Stimulated activated CD4-positive, alpha-beta T cell treated with anti-CD3 and anti-CD28 coated beads, Interleukin-12 subunit alpha, Interleukin-12 subunit beta, amount 100 ng/mL, for 48 hours (primary cell): ENCODE measurements at places on chromosomes 1 and 21.
A peak's percentile ranks its signal among the peaks of the same experiment; 100 is the strongest.

DNA sequence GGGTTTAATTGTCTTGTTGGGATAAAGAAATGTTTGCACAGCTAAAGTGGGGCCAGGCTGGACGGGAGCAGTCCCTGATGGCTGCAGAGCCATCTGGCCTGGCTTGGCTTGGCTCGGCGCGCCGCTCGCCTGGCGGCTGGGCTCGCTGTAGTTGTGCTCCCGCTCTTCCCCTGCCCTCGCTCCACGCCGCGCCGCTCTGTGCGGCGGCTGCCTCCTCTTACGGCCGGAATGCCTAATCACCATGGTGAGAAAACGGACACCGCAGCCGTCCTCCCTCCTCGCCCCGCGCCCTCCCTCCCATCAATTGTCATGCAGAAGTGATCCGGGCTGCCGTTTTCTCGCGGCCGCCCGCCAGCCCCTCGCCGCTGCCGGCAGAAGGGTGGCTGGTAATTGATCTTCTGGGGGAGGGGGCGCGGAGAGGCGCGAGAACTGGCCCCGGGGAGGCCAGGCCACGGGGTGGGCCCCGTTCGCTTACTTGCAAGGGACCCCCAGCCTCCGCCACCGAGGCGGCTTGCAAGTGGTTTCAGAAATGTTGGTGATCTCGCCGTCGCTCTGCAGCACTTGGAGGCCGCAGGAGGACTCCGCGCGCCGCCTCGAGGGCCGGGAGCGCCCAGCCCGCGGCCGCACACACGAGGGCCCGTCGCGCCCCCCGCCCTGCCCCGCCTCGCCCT lies 12.4 kb downstream of the RNF220 start:
- no peak for DNase-seq

- no peak for DNase-seq
These were observed 34.5 kb upstream of the HTR1D start for GRCh38 chr1:23251812-23252211.

DNA sequence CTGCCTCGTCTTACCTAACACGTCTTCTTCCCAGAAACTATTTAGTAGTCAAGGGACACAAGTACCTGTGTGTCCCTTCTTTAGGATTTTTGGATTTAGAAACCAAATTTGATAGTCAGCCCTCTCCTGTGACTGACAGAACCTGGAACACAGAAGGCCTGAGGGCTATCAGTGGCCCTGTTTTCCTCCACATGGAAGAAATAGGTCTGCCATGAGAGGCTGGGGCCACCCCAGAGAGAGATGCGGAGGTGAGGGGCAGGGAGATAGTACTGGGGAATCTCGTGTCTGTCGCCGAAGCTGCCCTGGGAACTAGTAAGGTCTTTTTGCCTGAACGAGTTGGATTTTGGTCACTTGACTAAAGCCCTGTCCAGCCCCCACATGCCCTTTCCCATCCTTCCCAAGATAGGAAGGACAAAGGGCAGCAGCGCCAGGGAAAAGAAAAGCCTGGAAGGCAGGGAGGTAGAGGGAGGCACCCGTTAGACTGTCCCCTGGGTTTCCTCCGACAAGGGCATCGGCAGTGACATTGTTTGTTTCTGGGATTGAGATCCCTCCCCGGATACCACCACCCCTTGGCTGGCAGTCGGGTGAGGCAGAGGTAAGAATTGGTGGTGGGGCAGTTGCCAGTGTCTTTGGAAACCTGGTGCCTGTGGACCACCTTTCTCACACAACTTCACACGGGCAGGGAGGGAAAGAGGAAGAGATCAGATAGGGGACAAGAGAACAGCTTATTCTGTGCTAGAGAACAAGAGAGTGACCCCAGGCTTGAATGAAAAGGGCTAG lies 19.8 kb downstream of the SMIM12 start:
- DNase-seq: no peak

DNA sequence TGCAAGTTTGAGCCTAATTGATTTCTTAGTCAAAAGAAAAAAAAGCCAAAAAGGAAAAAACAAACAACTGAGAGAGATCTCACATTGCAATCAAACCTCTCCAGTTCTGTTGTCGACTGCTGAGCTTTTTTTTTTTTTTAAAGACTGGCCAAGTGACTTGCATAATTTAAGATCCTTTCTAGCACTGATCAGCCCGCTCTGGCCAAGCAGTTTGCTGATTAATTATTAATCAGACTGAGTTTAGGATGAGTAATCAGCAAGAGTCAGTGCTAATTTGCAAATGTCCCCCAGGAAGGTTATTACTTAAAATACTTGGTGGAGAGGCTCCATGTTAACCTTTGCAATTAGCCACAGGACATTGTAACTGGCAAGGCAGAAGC lies 39.3 kb downstream of the HMGB4 start:
- no peak for DNase-seq

DNA sequence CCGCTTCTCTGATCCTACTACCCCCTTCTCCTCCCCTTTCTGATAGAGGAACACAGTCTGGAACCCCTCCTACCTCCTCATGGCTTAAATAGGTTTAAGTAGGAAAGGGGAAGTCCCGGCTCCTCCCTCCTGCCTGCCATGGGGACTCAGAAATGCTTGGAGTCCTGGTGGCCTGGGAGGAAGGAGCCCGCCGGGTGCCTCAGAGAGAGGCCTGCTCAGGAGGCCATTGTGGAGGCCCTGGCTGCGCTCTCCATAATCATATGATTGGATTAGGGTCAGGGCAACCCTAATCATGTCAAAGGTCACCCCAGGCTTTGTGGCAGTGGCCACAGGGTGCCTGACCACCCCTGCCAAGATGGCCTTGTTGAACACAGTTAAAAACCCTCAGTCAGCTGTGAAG lies 29.0 kb downstream of the WNT3A start:
- DNase-seq: no peak

- DNase-seq: no peak
These were observed 22.5 kb upstream of the FCAMR start for GRCh38 chr1:206992790-206993189.

GRCh38 chr1:3911981-3912808 lies 12.1 kb upstream of the C1orf174 start:
- no peak for DNase-seq

GRCh38 chr1:229086091-229086490 lies 184.8 kb upstream of the RAB4A start:
- no peak for DNase-seq

DNA sequence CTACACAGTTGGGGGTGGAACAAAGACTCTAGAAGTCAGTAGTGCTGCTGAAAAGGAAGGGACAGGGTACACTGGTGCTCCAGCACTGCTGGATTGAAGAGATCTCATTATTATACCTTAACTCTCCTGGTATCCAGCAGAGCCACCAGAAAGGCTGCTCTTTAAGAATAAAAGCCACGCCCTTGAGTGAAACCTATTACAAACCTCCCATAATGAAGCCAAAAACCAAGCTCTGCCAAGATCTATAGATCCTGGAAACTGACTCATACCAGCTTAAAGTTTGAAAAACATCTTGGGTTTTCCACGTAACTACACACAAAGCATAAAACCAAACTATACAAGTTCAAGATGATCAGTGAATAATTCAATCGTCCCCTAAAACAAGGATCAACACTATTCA lies 38.0 kb downstream of the ADSS2 start:
- no peak for DNase-seq

DNA sequence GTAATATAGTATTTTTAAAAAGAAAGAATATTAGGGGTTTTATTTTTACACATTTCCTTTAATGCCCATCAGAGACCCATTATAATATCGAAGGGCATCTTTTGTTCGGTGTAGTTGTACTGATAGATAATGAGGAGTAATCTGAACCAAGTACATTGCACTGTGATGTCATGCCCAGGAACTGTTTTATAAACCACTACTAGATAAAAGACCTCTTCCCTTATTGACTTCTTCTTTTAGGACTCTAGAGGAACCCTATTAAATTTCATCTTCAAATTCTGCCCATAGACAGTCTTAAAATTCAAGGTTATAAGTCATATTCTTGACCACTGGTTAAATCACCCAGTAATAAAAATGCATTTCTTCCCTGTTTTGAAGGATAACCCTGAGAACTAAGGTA lies 206.5 kb downstream of the NRIP1 start:
- no peak for DNase-seq

DNA sequence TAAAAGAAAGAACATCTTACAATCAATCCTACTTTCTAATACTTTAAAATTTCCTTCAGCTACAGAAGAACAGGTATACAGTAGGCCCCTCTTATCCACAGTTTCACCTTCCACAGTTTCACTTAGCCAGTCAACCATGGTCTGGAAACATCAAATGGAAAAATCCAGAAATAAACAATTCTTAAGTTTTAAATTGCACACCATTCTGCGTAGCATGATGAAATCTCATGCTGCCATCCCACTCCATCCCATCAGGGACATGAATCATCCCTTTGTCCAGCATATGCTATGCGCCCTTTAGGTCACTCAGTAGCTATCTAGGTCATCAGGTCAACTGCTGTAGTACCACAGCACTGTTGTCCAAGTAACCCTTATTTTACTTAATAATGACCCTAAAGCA lies 67.7 kb downstream of the HSF2BP start:
- DNase-seq: no peak

- no peak for DNase-seq
These were observed 388.2 kb downstream of the USP25 start for GRCh38 chr21:16117851-16118590.

DNA sequence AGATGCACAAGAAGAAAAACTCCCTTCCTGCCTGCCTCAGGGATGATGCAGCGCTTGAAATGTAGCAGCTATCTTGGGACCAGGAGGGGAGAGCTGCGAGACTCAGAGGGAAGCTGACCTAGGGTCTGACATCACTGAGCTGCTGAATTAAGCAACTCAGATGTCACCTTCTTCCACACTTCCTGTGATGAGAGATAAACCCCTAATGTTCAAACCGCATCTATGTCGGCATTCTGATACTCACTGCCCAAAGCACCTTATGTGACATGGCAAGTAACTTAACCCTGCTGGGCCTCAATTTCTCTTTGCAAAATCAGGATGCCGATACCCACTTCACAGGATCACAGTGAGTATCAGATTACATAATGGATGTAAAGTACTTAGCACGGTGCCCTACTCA lies 9.1 kb upstream of the AK2 start:
- no peak for DNase-seq

GRCh38 chr1:245829826-245830225 lies 675.0 kb downstream of the KIF26B start:
- no peak for DNase-seq

GRCh38 chr1:33573661-33574060 lies 101.2 kb downstream of the ZSCAN20 start:
- DNase-seq: no peak

DNA sequence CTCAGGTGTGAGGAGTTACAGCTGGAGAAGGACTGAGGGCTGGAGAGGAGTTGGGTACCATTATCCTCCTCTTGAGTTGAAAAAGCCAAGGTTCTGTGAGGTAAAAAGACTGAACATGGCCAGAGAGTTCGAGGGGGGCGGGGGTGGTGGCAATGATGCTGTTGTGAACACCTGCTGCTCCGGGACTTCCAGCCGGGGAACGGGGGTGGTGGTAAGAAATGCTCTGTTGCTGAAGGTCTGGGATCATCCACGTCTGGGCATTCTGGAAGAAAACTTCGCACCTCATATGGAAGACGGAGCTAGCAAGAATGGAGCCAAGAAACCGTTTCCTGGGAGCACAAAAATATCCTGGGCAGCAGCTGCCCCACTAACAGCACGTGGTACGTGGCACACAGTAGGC lies 20.1 kb upstream of the ALPL start:
- no peak for DNase-seq

- DNase-seq: no peak
These were observed 21.0 kb downstream of the CD160 start for GRCh38 chr1:145740269-145740668.

DNA sequence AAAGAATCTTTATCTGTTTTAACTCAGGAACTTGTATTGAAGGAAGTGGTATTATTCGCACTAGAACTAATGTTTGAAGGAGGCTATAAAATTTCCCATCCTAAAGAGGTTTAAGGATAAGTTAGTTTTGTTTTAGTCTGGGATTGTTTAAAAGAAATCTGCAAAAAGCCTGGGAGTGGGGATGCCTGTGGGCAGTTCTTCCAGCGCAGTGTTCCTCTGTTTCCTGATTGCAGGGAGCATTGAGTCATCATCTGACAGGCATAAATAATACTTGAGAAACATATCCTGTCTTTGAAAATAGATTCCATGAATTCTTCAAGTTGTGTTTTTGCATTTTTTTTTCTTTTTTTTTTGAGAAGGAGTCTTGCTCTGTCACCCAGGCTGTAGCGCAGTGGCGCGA lies 350.8 kb upstream of the PTBP2 start:
- DNase-seq: no peak

GRCh38 chr1:9942399-9942938 lies 722 bp downstream of the LZIC start:
- no peak for DNase-seq

- DNase-seq: no peak
These were observed 9.5 kb upstream of the SLC19A2 start for GRCh38 chr1:169495046-169495775.

DNA sequence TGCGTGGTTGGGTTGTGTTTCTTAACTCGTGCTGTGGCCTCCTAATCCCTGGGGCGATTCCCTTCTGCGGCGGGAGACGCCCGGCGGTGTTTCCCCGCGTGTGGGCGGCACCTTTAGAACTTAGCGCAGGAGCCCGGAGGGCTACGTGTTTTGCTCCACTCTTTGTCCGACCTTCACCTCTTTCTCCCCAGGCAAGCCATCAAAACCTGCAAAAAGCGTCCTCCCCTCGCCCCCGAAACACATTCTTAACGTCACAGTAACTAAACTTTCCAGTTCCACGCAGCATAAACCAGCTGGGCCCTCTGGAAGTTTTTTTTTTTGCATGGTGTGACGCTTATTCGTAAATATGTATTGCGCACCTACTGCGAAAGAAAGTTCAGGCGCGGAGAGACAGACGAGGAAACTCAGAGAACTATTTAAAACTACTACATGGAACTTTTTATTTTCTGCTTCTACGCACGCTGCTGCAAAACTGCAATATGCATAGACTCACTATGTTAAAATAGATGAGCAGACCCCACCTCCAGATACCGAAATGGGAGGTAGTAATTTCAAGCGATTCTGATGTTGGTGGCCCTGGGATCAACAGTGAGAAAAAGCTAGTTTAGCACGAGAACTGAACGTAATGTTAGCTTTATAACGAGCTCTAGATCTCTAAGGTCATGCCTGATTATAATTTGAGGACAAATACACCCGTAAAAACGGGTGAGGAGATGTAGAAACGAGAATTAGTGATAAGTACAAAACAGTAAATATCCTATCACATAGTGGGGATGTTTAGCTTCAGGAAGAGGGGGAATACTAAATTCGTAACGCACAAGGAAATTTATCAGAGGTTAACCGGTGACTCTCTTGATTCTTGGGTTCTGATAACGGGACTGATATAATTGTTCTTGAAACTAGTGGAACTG lies 920 bp downstream of the MTR start:
- peak; percentile 73 for DNase-seq

- no peak for DNase-seq
These were observed at the start of gene PDPN for GRCh38 chr1:13583595-13583965. PDPN (plus strand) TSS chr1:13583832; CDS start chr1:13584034, 202 bp downstream.

GRCh38 chr21:45979141-45979631 lies 2.4 kb upstream of the COL6A1 start:
- no peak for DNase-seq

- no peak for DNase-seq
These were observed 33.4 kb upstream of the PRKACB start for GRCh38 chr1:84110629-84111028.

DNA sequence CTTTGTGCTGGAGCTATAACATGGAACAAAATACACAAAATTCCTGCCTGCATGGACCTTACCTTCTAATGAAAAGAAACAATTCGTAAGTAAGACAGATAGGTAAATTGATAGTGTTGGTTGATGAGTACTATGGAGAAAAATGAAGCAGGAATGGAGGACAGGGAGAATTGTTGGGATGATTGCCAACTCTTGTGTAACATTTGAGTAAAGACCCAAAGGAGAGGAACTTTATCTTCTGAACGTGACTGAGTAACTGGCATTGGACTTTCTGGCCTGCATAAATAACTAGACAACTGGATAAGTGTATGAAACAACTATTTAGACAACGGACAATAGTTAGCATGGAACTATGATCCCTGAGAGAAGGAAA lies 6.8 kb upstream of the EFCAB14 start:
- no peak for DNase-seq
